ENCODE measurements at places on chromosomes 1 and 21.

- no peak for DNase-seq
Measured at GRCh38 chr1:182957902-182958395, 5.0 kb upstream of the SHCBP1L start.

- DNase-seq, result no peak
Measured at GRCh38 chr21:27466140-27466539, 499.3 kb upstream of the ADAMTS5 start.

DNA sequence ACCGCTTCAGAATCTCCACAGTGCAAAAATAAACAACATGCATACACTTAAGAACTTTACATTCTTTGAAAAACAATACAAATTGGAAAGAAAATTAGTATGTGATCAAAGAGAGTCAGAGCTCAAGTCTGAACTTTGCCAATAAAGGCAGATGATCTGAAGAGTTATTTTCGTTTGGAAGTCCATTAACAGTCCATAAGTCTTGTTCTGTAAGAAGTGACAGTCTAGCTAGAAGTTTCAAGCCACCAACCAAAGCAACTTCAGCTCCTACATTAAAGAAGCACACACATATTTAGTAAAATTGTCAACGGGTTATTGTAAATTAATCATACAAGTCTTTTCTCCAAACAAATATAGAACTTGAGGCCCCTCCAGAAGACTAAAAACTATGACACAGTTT is 20.7 kb downstream of the ANGEL2 start:
- DNase-seq, result no peak

- no peak for DNase-seq
Measured at GRCh38 chr21:8990326-8991087, 1530.9 kb upstream of the TPTE start.

GRCh38 chr21:36542312-36543101 is 62.6 kb upstream of the CLDN14 start:
- no peak for DNase-seq

DNA sequence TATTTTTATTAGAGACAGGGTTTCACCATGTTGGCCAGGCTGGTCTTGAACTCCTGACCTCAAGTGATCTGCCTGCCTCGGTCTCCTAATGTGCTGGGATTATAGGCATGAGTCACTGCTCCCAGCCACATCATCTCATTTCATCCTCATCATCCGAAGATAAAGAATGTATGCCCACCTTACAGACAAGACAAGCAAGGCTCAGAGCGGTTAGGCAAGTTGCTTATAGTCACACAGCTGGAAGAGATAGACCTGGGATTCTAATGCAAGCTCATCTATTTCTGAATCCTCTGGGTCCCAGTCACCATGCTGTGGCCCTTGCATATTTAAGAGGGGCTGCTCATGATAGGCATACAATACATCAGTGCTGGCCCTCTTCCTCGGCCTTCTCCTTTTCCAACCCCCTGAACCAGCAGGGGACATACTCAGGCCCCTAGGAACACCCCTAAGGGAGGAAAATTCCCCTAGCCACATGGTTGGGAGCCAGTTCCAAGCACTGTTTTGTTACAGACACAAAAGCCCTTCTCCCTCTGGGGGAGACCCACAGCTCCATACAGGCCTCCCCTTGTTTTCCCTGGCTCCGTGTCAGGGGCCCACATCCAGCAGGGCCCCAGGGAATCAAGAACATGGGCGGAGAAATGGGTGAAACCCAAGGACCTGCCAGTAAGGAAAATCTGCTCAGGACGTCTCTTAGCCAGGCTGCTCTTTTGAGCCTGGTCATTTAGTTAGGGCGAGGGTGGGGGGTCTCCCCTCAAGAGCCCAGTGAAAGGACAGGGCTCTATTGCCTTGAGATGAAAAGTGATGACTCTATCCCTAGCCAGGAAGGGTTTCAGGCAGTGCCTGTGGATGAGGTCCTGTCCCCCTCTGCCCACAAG is 6.9 kb downstream of the CSRP1 start:
- no peak for DNase-seq

DNA sequence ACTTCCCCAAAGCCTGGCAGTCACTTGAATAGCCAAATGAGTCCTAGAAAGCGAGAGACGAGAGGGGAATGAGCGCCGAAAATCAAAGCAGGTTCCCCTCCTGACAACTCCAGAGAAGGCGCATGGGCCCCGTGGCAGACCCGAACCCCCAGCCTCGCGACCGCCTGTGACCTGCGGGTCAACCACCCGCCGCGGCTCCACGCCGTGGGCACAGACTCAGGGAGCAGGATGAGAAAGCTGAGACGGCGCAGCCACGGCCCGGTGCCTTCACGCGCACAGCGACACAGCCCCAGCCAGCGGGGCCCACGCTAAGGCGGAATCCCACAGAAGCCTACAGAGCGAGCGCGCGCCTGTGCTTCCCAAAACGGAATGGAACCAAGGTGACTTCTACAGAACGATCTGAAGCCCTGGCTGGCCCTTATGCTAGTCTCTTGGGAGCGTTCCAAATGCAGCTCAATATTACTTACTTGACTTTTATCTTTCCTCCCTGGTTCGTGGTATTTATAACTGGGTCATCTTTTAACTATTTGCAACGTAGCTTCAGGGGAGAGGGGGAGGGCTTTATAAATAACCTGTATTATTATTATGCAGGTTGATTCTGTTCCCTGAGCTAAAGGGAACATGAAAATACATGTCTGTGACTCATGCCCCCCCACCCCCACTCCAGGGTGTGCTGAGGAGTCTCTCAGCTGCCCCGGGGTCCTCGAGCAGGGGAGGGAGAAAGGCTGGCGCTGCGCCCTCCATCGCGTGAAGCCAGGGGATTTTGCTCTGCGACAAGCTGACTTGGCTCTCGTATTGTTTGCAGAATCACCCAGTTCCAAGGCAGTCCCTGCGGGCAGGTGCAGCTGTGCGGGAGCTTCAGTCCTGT is 1.7 kb downstream of the TSPEAR start:
- DNase-seq, result no peak

- no peak for DNase-seq
Measured at GRCh38 chr1:92211166-92211565, 6.5 kb upstream of the C1orf146 start.

GRCh38 chr1:93471284-93471683 is 23.4 kb downstream of the FNBP1L start:
- DNase-seq, result no peak

- DNase-seq, result no peak
Measured at GRCh38 chr1:213331631-213332175, 280.7 kb downstream of the RPS6KC1 start.

DNA sequence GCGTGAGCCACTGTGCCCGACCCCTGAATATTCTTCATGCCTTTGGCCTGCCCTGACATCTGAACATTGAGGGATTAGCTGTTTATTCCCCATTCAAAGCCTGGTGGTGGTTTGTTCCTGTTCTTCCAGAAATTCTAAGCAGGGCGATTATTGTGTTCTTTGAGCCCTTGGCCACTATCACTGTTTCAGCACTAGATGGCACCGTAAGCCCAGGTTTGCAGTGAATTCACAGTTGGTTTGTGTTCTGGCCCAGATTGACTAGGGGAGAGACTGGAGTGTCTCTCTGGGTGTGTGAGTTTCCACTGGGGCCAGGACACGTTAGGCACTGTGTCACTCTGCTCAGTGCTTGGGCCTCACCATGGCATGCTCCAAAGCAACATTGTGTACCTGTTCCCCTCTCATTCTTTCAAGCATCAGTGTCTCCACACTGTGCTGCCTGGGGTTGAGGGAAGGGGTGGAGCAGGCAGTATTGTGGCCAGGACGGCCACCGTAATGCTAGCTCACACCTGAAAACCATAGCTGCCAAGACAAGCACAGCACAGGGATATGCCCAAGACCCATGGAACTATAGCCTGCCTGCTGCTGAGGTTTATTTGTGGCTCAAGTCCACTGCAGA is 52.7 kb downstream of the PKN2 start:
- DNase-seq, result no peak

DNA sequence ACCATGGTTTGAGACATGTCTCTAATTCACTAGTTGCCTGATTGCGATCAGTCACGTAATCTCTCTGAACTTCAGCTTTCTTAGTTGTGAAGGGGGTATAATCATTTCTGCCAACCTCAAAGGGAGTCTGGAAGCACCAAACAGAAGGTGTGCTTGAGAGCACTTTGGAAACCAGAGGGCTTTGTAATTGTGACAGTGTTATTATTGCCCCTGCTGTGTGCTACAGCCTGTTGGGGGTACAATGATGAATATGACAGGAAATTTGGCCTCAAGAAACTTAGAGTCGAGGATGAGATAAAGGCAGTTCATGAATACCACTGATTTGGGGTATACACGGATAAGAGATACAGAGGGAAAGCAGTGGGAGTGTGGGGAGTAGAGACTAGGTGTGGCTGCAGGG is 150.2 kb upstream of the CD34 start:
- no peak for DNase-seq

GRCh38 chr1:117093091-117093534 is 28.4 kb downstream of the TRIM45 start:
- DNase-seq, result no peak

- DNase-seq, result no peak
Measured at GRCh38 chr21:29656504-29657239, 283.1 kb downstream of the GRIK1 start.

DNA sequence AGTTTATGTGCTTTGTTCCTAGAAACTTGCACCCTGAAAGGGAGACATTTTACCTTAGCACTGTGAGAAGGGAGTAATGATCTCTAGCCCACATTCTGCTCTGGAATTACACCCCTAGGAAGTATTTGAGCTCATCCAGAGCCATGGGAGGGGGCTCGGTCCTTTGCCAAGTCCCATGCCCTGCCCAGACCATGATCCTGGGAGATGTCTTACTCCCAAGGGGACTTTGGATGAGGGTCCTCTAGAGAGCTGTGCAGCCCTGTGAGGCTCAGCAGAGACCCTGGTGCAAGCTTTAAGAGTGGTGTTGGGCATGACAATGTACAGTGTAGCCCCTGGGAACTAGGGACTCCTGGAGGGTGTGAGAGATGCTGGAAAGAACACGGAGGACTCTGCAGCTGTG is 241.4 kb downstream of the HHAT start:
- no peak for DNase-seq

GRCh38 chr1:116824631-116825206 is 70.5 kb downstream of the CD2 start:
- no peak for DNase-seq

- no peak for DNase-seq
Measured at GRCh38 chr21:26227130-26227529, 56.6 kb upstream of the APP start.

DNA sequence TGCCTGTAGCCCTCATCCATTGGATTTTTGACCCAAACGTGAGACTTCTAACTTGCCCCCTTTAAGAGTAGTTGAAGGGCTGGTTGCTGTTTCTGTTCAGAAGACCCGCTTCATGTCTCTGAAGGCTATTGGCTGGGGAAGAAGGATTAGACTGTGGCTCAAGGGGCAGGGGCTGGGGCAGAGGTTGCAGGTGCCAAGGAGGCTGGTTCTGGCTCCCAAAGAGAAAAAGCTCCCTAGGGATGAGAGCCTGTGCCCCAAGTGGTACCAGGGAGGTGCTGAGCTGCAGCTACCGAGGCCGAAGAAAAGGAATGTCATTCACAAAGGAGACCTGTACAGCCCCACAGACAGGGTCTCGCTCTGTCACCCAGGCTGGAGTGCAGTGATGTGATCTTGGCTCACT is 5.8 kb downstream of the WNT3A start:
- DNase-seq, result no peak

DNA sequence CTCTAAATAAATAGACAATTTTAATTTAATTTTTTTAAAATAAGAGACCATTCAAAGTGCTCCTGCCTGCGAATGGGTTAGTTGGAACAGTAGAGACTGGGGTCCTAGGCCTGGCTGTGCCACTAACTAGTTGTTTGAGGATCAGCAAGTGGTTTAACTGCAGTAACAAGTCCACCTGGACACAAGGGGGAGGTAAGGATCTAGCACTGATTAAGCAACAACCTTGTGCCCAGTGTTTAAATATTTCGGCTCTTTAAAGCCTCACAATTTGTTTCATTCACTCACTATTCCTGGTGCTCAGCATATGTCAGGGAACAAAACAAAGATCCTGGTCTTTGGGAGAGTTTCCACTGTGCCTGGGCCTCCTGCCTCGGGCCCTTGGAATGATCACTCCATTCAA is 1.6 kb upstream of the AGT start:
- DNase-seq, result no peak

DNA sequence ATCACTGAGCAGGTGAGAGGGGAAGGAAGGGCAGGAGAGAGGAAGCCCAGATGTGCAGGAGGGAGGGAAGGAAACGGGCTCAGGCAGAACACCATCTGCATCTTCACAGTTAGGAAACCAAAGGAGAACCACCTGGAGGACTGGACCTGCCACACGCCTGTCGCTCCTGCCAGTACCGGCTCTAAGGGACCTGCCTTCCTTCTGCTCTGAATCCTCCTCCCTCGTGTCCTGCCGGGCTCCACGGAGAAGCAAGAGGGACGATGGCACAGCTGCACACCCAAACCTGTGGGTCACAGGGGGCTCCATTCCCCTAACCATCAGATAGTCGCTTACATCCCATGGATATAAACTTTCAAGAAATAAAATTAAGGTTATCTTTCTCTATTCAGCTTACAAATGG is 56.1 kb downstream of the TOR1AIP2 start:
- no peak for DNase-seq

DNA sequence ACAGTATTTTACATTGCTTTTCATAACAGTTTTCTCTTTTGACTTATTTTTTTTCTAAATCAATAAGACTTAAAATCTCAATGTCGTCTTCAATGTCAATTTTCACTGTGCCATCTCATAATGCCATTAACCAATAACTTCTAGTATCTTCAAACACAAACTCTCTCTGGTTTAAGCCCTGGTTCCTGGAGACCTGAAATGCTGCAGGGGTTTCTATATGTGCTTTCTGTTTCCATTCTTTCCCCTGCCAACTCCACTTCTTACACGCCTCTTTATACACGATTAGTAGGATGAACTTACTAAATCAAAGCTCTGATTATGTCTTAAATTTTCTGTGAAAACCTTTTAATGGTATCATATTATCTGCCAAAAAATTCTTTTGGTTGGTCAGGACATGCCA is 191.4 kb downstream of the AMY1C start:
- DNase-seq, result no peak

- DNase-seq, result no peak
Measured at GRCh38 chr1:167297222-167298214, 76.8 kb downstream of the POU2F1 start.

- no peak for DNase-seq
Measured at GRCh38 chr1:221667504-221667903, 74.4 kb downstream of the DUSP10 start.

DNA sequence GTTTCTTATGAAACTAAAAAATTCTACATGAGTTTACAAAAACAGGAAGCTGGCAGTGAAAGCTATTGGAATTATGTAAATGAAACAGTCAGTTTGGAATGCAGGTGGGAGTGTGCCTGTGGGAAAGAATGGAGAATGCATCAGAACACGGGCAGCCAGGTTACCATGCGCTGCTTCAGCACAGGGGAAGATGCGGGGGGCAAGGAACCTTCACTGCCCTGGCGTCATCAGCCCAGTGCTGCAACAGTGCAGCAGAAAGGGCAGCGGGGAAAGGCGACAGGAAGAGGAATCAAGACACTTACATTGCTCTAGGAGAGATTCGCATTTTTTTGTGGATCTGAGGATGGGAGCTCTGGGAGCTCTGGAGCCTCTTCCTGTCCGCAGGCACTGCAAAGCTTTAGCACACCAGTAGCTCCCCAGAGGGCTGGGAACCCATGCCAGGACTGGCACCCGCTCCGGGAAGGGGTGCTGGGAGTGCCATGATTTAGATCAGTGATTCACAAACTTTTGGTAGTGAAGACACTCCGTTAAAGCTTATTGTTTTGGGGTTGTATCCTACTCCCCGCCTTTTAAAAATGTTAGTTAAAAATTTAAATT is 64.1 kb upstream of the WDR26 start:
- no peak for DNase-seq

Data from cerebellar nuclear complex (tissue), 1 donor.